ENCODE measurements at places on chromosomes 5 and 9.

DNA sequence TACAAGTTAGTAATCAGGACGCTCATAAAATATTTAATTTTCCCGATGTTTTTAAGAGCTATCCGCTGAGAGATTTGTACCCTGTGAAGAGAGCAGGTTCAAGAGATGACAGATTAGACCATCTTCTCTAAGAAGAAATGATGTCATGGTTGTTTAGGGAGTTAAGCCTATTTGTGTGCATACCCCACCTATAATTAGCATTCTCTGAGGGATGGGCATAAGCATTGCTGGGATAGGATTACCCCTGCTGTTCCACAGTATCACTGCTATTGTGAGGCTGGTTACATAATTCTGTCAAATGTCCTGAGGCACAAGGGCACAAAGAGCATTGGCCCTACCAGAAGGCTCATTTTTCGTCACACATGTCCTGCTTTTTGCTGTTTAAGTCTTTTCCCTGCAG lies 687.0 kb downstream of the CETN3 start:
- DNase-seq, result no peak

DNA sequence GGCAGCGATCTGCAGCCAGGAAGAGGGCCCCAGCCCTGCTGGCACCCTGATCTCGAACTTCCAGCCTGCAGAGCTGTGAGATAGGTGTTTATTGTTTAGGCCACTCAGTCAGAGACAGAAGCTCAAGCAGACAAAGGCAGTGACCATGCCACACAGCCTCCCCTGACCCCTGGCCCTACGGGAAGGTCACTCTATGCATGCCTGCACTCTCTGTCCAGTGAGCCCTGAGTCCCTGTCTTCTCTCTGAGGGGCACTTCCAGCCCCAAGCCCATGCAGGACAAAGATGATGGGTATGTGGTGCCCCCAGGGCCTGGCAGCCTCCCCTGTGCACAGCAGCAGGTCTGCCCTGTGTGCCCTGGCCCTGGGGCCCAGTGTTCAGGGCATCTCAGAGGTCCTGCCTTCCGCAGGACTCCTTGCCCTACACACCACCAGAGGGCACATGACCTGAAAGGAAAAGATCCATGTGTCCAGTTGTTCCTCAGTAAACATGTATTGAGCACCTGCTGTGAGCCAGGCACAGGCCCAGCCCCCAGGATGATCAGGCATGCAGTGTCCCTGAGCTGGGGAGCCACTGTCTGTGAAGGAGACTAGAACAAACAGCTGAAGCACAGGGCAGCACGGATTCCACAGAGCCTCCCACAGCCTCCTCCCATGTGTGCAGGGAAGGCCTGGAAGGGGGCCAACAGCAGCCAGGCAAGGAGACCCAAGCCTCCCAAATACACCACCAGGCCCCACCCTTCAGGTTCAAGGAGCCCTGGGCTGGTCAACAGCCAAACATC lies 109.3 kb downstream of the ATPSCKMT start:
- no peak for DNase-seq

DNA sequence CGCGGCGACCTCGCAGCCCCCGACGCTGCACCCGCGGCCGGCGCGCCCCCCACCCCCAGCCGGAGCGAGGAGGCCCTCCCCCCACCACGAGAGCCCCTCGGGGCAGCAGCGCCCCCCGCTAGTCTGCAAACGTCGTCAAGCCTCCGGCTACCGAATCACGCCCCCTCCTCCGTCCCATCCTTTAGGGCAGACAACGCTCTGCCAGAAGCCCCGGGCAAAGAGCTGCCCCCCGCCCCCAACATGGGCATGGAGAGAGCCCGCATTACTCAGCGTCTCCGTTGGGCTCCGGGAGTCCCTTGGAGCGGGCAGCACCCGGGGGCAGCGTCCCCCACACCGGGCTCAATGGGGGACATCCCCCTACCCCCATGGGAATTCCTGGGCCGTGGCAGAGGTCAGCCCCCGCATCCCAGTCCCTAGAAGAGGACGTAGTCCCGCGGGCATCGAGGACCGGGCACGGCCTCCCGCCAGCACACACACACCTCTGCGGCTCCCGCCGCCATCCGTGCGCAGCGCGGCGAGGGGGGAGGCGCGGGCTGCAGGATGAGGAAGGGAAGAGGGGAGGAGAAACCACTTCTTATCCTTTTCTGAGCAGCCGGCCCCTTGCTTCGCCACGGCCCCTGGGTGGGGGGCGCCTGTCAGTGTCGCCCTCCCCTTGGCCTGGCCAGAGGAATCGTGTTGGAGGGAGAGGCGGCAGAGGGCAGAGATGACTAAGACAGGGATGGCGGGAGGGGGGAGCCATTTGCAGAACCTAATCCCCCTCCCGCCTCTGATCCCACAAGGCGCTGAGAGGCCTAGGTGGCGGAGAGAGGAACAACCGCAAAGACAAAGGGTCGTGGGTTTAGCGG lies 750 bp downstream of the DNM1 start:
- no peak for DNase-seq

GRCh38 chr5:81520769-81521168 lies 126.8 kb upstream of the ACOT12 start:
- no peak for DNase-seq

- no peak for DNase-seq
These were observed 69.0 kb upstream of the DAPK1 start for GRCh38 chr9:87428659-87429058.

- DNase-seq, result no peak
These were observed 143.4 kb upstream of the APC start for GRCh38 chr5:112594095-112594850.

DNA sequence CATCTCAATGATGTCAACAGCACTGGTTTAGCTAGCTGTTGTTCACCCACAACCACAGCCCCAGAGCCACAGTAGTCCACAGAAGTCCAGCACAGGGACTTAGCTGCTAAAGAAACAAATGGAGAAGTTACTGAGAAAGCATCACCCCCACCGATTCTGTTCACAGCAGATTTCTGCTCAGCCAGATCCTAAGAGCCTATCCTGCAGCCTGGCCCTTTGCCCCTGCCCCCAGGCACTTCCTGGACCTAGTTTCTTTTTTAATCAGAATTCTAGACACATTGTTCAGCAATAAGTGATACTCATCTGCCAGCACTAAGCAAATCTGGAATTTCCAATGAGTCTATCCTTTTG lies 7.4 kb downstream of the B4GALT1 start:
- peak; percentile 41 for DNase-seq

DNA sequence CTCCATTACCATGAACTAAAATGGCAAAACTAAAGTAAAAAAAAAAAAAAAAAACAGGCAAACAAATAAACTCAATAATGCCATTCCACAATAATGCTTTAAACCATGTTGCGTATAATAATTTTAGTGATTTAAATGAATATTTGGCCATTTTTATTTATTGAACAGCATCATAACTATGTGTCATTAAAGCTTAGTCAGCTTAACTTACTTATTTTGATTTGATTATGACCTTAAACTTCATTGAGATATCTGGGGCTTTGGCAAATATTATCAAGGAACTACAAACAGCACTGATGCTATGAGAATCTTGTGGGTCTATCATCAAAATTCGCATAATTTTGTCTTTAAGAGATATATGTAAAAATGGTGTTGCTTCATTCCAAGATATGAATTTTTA lies 1610.3 kb upstream of the NUDT12 start:
- DNase-seq, result no peak

DNA sequence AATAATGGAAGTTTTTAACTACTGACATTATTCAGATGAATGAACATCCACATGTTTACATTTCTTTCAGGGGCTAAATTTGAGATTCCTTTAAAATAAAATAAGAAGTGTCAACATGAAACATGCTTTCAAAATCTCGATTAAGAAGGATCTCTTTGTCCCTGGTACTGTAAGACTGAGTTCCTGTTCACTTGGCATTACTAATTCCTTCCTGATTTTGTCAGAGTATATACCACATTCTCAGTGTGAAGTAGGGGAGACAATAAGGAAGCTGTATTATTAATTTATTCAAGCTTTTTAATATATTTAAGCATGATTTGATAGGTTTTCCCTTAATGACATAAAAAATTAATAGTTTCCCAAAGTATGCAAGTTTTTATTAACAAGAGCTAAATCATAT lies 81.5 kb upstream of the GRHPR start:
- no peak for DNase-seq

GRCh38 chr9:108894225-108894997 lies 32.3 kb downstream of the ACTL7A start:
- no peak for DNase-seq

- no peak for DNase-seq
These were observed 107.1 kb downstream of the FBXL7 start for GRCh38 chr5:15607076-15607475.

Data from GM13977 (cell line).